ENCODE measurements at places on chromosomes 7 and 10. TPM values are rescaled to one million over a fixed set of nuclear protein-coding genes. Genes with fewer than 3 reads are reported as not detected.

DNA sequence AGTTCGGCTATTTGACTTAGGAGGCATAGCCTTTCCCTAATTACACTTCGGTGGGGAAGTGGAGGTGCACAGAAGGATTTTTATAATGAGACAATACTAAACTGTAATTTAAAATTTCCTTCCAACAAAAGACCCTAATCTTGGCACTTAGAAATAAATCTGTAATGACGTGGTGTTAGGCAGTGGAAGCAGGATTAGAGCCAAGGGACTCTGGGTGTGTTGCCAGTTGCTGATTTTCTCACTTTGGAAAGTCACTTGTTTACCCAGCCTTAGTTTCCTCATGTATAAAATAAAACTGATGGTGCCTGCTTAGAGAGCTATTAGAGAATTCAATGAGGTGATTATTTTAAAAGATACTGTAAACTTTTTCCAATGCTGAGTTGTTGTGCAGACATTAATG, 287.2 kb downstream of the AUTS2 start:
- peaks cover 3% of the 10 kb centered on the region for H3K4me1 ChIP-seq
- H3K27me3 ChIP-seq: no peaks in the 10 kb centered on the region
- H3K27ac ChIP-seq: no peak overlapping the region
- H3K36me3 ChIP-seq: no peaks in the 10 kb centered on the region

DNA sequence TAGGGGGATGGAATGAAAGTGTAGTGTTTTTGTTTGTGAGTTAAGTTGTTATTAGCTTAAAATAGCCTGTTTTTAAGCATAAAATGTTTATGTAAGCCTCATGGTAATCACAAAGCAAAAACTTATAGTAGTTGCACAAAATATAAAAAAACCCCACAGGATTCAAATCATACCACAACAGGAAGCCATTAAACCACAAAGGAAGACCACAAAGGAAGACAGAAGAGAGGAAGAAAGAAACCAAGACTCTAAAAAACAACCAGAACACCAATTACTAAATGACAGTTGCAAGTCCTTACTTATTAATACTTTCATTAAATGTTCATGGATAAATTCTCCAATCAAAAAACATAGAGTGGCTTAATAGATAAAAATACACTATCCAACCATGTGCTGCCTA, 63.6 kb downstream of the ANKRD7 start:
- H3K36me3 ChIP-seq: no peaks in the 10 kb centered on the region
- DNase-seq: no peak
- no peaks in the 10 kb centered on the region for H3K27me3 ChIP-seq

Gene MKI67
- 19.3 TPM for total RNA-seq

DNA sequence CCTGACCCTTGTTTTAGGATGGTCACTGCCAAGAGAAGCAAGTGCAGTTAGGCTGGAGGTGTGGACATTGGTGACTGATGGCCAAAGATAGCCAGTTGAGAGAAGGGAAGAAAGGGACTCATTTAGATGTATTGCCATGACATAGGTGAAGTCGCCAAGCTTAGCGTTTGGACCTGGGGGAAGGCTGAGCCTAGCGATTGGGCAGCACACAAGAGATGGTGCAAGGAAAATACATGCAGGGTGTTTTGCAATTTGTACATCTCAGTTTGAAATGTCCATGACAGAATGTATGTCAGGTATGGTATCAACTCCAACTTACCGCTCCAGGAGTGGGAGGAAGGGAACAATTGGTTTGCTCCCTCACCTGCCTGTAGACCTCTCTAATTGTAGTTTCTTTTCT, 134.3 kb downstream of the MAPK8 start:
- H3K27ac ChIP-seq: no peak overlapping the region
- no peak overlapping the region for H3K4me3 ChIP-seq
- no peaks in the 10 kb centered on the region for H3K27me3 ChIP-seq
